ENCODE measurements at places on chromosomes 2 and 18. TPM values are rescaled to one million over a fixed set of nuclear protein-coding genes. Genes with fewer than 3 reads are reported as not detected.
A peak's percentile ranks its signal among the peaks of the same experiment; 100 is the strongest.

DNA sequence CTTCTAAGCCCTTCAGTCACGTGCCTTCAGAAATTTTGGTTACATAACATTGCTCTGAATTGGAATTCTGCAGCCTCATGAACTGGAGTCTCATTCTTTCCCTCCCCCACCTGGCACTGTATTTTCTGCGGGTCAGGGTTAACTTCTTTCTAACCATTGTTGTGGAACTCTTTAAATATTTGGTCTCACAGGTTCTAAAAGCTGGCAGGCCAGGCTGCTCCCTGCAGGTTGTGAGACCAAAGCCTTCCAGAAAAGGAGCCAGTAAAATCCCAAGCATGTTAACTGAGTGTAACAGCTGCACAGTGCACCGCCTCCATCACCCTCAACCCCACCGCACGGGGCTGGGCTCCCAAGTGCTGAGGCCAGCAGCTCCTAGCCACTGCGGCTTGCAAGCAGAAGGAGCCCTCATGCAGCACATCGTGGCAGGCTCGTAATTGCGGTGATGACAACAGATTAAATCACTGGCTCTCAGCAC lies 174.1 kb upstream of the ALPP start:
- DNase-seq = peak; percentile 33

The UGT1A3 gene
- total RNA-seq = not detected

GRCh38 chr18:35862119-35862640 lies 110.3 kb upstream of the RMP24 start:
- peak; percentile 5 for DNase-seq

- no peak for DNase-seq
Observed at GRCh38 chr2:177930916-177931315, 141.7 kb downstream of the PDE11A start.

The TMEM169 gene
- 0.43 TPM for total RNA-seq

DNA sequence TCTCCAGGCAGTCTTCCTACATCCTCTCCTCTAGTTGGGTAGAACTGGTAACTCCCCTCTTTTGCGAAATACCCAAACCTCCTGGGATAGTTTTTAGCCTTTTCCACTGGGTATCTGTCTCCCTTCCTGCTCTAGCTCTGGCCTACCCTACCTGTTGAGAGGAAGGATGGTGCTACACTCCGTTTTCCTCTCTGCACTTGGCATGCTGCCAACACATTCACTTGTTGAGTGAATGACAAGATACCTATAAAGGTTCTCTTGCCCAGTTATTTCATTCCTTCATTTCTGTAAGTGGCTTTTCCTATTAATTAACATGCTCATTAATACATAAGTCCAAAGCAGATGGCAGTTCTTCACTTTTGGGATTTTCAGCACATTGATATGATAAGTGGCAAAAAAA lies 293.8 kb downstream of the CNTNAP5 start:
- no peak for DNase-seq

The LOXL3 gene
- 9.9 TPM for total RNA-seq

- peak; percentile 43 for DNase-seq
Observed at GRCh38 chr2:149188291-149188690, 142.1 kb upstream of the LYPD6 start.

The KHK gene
- total RNA-seq = 1.3 TPM

DNA sequence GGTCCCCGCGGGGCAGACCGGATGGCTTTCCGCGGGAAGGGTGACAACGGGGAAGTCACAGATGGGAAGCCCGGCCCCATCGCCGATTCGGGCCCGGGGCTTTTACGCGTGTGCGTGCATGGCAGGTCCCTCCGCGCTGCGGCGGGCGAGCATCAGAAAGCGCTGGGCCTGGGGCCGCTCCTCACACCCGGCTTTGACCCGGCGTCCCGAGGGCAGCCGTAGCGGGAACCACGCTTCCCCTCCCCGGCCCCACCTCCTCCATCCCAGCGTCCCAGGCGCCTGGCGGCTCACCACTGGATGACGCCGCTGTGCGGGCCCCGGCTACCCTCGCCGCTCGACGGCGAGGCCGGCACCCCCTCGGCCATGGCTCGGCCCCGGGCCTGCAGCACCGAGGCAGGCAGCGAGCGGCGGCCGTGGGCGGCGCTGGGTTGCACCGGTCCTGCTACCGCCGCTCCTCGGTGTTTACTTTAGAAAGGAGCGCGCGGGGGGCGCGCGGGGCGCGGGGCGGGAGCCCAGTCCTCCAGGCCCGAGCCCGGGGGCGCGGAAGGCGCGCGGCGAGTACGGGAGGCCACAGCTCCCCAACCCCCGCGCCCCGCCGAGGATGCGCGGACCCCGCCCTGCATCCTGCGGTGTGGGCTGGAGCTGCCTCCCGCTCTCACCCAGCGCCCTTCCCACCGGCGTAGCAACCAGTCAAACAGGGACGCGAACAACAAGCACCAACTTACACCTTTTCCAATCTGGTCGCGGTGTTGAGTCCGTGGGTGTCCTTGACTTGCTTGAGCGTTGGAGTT lies 806 bp downstream of the RFX8 start:
- peak; percentile 56 for DNase-seq

GRCh38 chr2:189536830-189537229 lies 43.8 kb downstream of the SLC40A1 start:
- no peak for DNase-seq

The FBXO36 gene
- total RNA-seq = 3.9 TPM

The CAPN13 gene
- total RNA-seq = not detected

DNA sequence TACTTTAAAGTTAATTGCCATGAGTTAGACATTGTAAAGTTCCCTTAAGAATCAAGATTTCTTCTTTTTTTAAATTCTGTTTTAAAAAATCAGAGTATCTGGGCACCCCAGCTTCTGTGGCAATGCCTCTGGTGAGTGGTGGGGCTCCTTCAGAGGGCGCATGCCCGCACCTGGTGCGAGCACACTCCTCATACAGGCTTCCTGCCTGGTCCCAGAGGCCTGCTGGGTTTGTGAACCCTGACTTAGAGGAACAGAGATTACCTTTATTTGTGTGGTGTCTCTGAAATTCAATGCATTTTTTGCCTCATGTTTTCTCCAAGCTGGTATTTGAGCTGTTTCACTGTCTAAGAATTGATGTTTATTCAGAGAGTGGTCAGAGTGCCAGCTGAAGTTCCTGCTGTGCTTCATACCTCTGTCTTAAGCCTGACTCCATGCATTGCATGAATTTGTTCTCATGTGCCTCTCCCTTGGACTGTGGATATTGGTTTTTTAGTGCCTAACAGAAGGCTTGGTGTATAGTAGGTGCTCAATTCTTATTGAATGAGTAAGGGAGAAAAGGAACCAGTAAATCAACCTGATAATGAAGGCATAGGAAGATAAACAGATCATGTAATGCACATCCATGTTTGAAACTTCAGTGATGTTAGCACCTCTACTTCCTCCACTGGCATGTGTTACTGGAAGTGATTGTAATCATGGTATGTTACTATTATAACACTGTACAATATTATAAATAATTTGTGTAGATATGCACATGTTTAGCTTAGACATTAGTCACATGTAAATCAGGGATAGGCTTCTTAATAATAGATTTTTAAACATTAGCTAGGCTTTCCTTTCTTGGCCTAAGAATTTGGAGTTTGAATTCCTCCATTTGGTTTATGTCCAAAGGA lies 29.0 kb downstream of the PHLPP1 start:
- no peak for DNase-seq

DNA sequence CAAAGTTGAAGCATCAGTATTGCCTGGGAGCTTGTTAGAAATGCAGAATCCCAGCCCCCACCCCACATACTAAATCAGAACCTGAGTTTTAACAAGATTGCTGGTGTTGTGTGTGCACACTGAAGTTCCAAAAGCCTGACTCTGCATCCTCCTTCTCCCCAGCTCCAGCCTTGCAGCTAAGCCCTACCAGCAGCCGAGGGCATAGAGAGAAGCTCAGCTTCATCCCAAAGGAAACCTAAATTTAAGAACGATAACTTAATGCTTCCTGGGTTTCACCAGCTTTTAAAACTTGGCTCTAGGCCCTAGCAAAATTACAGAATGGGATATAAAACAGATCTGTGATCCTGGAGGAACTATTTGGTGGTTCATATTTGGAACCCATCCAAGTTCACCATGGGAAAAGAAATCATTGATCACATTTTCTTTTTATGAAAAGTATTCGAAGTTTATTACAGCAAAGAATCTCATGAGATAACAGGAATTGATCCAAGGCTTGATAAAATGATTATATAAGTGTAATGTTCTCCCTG lies 11.1 kb downstream of the SMYD1 start:
- DNase-seq = no peak

DNA sequence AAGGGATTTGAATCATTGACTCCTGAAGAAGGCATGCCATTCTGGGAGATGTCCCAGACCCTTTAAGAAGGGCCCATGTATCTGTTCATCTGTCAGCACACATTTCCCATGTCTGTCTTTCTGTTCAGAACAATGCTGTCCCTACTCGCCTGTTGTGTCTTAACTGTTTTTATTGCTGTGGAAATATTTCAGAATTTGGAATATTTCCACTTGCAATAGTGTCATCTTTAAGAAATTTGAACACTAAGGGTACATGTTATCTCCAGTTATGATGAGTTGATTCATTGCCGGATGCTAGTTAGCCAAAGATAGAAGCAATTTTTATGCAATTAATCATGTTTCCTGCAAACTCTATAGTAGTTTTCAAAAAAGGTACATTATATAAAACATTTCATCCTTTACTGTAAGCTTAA lies 36.9 kb upstream of the NT5C1B start:
- peak; percentile 77 for DNase-seq

DNA sequence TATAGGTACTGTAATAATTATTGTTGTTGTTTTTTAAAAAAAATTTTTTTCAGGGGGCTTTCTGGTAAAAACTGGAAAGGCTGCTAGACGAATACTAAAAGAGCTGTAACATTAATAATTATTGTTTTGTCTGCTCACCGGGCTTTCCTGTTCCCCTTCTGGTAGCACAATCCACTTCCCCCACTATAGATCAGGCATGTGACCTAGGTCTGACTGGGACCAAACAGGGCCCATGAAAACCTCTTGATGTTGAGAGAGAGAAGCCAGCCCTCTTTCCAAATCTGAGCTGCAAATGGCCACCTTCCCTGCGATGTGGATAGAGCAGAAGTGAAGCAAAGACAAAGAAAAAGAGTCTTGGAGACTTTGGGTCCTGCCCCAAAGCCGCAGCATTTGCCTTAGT lies 23.4 kb downstream of the SH2D6 start:
- DNase-seq = no peak

GRCh38 chr18:78422336-78422735 lies 557.3 kb upstream of the SALL3 start:
- no peak for DNase-seq

- no peak for DNase-seq
Observed at GRCh38 chr18:13374468-13375301, 156.1 kb downstream of the LDLRAD4 start.

The ASXL3 gene
- total RNA-seq = under 0.01 TPM

GRCh38 chr2:164692114-164692513 lies 70.8 kb upstream of the GRB14 start:
- DNase-seq = no peak

GRCh38 chr2:214652473-214652872 lies 157.0 kb downstream of the BARD1 start:
- DNase-seq = no peak

DNA sequence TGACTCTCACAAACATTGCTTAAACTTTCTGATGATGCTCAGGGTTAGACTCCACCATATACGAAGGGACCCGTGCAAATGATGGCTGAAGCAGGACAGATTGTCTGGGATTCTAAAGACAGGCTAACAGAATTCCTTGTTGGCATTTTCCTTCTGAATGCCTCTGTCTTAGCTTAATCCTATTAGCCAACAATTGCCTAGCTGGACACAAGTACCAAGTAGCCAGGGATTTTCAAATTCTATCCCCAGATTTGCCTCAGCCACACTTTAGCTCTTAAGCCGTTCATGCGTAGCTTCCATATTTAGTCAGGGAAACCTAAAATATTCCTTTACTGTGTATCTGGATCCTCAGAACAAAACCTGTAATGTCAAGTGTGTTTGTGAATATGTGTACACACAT lies 40.0 kb downstream of the COL4A3 start:
- no peak for DNase-seq

DNA sequence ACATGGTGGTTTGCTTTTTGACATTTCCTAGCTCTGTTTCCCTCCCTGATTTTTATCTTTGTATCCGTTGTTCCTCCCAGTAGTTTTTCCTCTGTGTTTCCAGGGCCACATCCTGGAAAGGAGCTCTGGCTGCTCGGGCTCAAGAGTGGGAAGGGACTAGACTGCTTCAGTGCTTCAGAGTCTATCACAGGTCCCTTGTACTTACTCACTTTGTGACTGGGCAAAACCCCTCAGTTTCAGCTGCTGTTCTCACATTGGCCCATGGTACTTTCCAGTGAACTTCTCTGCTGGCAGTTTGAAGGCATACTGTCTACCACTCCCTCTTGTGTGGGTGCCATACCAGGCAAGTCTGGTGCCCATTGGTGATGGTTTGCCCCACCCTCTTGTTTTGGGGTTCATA lies 7.5 kb upstream of the STAMBP start:
- no peak for DNase-seq

GRCh38 chr2:54830546-54830945 lies 107.1 kb downstream of the EML6 start:
- DNase-seq = no peak

GRCh38 chr2:70768590-70769085 lies 638 bp upstream of the ADD2 start:
- DNase-seq = no peak

- peak; percentile 74 for DNase-seq
Observed at GRCh38 chr2:213216461-213216860, 65.0 kb upstream of the IKZF2 start.

GRCh38 chr18:36316246-36316645 lies 18.7 kb downstream of the FHOD3 start:
- DNase-seq = no peak
